T-helper 2 cell treated with Interferon-gamma antibody and Interleukin-4, amounts not matched to agents 5 μg/mL and 100 μg/mL, for 36 hours (primary cell): ENCODE measurements at places on chromosomes 7 and 10.

- no peak for DNase-seq
Measured at GRCh38 chr7:103719070-103719469, 270.4 kb downstream of the RELN start.

- DNase-seq: no peak
Measured at GRCh38 chr10:1043532-1043995, 5.4 kb downstream of the IDI1 start.

DNA sequence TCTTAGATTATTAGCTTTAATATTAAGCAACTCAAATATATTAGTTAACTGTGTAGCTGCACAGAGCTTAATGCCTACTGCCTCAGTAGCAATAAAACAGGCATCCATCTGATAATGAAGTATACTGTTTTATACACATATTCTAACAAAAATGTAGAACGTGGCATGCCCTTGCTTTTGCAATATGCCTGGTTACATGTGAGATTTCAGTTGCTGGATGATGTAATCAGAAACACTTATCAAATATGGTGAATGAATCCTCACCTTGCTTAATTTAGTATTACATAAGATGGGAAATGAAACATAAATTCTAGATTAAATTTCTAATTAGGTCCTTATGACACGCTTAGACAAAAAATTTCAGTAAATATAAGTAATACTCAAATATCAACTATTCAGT lies 8.0 kb downstream of the DNAJC1 start:
- no peak for DNase-seq

DNA sequence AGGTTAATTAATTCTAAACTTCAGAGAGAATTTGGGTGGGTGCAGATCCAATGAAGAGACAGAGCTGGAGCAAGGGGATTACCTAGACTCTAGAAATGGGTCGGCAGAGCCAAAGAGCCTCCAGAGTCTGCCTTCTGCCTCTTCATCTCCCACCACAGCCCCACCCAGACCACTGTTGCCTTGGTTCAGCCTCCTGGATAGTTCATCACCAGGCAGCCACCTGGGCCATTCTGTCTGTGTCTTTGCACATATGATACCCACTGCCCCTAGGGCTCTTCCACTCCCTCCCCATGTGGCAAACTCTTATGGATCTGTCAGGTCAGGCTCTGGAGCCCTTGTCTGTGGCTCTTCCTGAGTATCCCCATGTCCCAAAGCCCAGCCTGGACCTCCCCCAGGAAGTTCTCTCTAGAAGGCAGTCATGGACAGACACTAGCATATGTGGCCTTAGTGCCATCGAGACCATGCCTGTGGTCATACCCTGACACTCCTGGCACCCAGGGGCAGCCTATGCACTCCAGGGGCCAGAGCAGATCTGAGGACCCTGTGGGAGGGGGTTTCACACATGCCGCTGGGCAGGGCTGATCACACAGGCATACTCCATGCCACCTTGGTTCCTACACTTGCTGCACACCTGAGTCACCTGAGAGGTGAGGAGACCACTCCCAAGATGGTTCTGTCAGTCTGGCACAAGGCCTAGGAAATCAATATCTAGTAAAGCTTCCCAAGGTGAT lies 41.6 kb downstream of the FRMPD2 start:
- no peak for DNase-seq

DNA sequence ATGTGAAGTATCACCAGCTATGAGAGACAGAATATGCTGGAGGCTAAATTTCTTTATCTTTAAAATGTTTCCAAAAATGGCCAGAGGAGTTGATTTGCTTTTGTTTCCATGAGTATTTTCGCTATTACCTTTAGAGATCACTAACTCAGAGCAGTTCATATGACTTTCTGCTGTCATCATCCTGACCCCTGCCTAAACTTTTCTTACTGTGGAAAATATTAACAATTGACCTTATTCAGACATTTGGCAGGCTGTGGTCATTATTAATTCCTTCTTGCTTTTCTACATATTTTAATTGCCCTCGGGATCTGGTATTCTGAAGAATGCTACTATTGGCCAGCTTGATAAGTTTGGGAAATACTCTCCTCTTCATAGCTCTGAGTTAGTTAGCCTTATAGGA lies 156.5 kb downstream of the EXOC4 start:
- DNase-seq: no peak

DNA sequence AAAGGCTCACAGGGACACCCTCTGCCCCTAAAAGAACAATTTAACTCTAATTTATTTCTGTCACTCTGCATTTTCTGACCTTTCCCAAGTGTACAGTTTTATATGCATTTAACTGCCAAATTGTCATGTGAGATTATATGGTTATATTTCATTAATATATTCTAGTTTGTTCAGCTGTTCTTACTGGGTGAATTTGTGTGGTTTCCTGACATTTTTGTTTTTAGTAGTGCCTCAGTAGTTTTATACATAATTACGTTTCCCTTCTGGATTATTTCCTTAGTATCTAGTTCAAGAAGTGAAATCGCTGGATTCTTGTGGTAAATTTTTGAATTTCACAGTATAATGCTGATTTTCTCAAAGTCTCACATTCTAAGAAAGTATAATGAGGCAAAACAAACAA lies 41.3 kb downstream of the EGFR start:
- DNase-seq: no peak

- no peak for DNase-seq
Measured at GRCh38 chr10:97499561-97500296, 1.0 kb downstream of the UBTD1 start.

GRCh38 chr7:149635561-149636329 lies 137.6 kb downstream of the ZNF467 start:
- DNase-seq: no peak

- DNase-seq: no peak
Measured at GRCh38 chr10:96858038-96858705, 26.1 kb downstream of the LCOR start.

DNA sequence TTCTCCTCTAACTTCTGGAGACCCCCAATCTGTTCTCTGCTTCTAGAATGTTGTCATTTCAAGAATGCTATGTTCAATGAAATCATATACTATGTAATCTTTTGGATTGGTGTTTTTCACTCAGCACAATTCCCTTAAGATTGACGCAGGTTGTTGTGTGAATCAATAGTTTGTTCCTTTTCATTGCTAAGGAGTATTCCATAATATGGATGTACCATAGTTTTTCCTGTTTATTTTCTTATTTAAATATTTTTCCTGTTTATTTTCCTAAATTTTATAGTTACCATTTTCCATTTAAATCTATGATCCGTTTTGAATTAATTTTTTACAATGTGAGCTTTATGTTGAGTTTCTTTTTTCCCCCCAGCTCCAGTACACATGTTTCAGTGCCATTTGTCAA lies 604.5 kb downstream of the SUGCT start:
- DNase-seq: no peak

GRCh38 chr7:98334081-98334480 lies 52.6 kb downstream of the BRI3 start:
- DNase-seq: no peak

DNA sequence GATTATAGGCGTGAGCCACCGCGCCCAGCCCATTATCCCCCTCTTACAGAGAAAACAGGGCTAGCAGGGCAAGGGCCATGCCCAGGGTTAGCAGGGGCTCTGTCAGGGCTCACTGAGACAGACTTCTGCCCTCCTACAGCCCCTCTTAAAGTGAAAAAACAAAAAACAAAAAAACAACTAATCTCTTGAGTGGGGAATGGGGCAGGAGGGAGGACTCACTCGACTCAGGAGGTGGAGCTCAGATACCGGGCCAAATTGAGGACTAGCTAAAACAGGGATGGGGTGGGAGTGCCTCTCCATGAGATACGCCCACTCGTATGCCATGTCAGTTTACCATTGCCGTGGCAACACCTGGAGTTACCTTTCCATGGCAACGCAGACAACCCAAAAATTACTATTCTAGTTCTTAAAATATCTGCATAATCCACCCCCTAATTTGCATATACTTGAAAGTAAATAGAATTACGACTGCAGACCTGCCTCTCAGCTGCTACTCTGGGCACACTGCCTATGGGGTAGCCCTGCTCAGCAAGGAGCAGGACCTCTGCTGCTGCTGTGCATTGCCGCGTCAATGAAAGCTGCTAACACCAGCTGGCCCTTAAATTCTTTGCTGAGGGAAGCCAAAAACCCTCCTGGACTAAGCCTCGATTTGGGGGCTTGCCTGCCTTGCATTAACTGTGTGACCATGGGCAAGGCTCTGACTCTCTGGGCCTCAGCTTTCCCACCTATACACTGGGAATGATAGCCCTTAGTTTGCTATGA lies 13.4 kb downstream of the SSC4D start:
- DNase-seq: no peak

DNA sequence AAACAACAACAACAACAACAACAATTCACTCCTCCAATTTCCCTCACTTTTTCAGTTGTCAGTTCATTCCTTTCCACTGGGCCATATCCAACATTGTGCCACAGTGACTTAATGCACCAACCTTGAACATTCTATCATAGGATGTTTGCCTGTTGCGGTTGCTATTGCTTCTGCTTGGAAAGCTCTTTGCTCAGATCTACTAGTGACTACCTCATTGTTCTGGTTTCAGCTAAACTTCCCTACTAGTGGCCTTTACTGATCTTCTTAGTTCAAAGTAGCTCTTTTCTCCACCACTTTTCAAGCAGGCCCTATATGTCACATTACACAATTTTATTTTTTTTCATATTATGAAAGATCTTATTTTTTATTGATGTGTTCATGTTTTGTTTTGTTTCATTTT lies 9.8 kb upstream of the STEAP4 start:
- no peak for DNase-seq

DNA sequence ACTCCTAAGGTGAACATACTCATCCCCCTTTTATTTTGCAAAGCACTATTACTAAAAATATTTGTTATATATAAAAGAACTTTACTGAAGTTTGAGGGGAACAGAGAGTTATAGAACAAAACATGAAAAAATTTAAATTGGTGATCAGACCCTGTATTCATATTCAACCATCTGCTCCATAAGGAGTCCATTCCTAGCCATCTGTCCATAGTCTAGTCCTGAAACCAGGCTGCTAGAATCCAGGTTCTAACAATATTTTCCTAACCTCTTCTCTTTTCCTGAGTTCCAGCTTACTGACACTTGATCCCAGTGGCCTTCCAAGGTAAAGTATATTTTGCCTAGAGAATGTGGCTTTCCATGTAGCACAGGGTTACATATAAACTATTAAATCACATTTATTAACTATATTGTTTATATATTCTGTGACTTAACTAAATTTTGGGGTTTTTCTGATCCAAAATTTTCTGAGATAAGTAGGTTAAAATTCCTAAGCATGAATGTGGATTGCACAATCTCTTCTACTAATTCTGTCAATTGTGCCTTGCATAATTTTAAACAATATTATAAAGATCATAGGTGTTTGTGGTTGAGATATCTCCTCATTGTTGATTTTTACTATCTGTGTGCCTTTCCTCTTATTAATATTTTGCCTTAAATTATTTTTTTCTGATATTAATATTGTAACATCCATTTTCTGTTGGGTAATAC lies 137.6 kb upstream of the MAGI2 start:
- DNase-seq: no peak

- DNase-seq: peak; percentile 38
Measured at GRCh38 chr7:12715372-12716133, 28.1 kb downstream of the ARL4A start.

DNA sequence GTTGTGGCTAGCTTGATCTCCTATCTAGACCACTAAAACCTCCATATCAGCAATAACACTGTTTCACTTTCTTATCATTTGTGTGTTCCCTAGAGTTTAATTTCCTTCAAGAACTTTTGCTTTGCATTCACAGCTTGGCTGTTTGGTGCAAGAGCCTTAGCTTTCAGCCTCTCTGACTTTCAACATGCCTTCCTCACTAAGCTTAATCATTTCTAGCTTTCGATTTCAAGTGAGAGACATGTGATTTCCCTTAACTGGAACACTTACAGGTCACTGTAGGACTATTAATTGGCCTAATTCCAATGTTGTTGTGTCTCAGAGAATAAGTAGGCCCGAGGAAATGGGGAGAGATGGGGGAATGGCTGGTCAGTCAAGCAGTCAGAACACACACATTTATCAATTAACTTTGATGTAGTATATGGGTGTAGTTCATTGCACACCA lies 10.6 kb upstream of the BPGM start:
- DNase-seq: no peak

DNA sequence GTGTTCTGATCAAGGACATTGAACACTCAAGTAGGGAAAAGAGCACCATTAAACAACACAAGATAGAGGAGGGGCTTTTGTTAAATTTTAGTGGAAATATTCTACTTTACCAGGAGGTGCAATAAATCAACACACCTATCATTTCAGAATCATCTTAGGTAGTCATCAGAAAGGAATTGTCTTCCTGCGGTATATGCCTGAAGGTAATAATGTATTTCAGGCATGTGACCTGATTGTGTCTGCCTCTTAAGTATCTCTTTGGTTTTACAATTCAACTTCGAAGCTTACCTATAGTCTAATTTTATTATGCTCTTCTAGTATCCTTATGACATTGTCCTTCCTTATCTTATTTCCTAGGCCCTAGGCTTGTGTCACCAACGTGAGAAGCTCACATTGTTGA lies 58.6 kb upstream of the LAMB4 start:
- DNase-seq: no peak

GRCh38 chr10:70498970-70499835 lies 20.6 kb downstream of the PALD1 start:
- no peak for DNase-seq

- no peak for DNase-seq
Measured at GRCh38 chr7:101231644-101232043, 6.0 kb downstream of the CLDN15 start.

GRCh38 chr10:74640134-74640921 lies 186.1 kb upstream of the KAT6B start:
- DNase-seq: no peak

DNA sequence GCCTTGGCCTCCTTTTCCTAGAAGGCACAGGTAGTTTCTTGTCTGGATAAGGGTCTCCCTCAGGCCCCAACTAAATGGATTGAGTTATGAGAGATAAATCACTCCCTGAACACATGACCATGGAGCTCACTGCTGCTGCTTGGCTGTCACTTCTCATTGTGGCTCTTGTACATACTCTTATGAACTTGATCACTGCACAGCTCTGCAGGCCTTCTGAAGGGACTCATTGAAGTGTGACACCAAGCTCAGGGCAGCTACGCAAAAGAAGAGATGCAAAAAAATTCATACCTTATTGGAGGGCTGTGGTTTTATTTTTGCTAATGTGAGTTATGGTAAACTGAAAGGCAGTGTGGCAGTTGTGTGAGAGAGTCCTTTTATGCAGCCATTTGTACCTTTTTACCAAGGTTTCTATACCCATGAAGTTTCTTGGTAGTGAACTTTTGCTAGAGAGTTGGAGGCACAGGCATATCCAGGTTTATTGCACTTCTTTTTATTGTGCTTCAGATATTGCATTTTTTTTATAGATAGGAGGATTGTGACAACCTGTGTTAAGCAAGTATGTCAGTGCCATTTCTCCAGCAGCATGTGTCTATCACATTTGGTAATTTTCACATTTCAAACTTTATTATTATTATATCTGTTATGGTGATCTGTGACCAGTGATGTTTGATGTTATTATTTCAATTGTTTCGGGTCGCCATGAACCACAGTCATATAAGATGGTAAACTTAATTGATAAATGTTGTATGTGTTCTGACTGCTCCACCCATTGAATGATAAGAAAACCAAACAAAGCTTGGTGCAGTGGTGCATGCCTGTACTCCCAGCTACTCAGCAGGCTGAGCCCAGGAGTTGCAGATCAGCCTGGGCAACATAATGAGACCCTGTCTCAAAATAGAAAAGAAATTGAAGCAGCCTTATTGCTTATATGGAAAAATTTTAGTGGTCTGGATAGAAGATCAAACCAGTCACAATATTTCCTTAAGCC lies 100.6 kb downstream of the LRRC4 start:
- no peak for DNase-seq

- DNase-seq: no peak
Measured at GRCh38 chr7:151896486-151896885, 19.6 kb upstream of the PRKAG2 start.

- no peak for DNase-seq
Measured at GRCh38 chr10:116737627-116738327, 4.6 kb downstream of the HSPA12A start.
